ENCODE measurements at places on chromosomes 5 and 9. TPM values are rescaled to one million over a fixed set of nuclear protein-coding genes. Genes with fewer than 3 reads are reported as not detected.

PCDHGB2 gene
- 17.1 TPM for total RNA-seq

SUSD3 gene
- 0.45 TPM for total RNA-seq

TRIM36 gene
- 68.9 TPM for total RNA-seq

LMX1B gene
- 0.64 TPM for total RNA-seq

MSX2 gene
- 6.6 TPM for total RNA-seq

CDX1 gene
- not detected for total RNA-seq
